NCI-H446 treated with DMSO at 0.1 percent for 48 hours (cell line): ENCODE measurements at places on chromosomes 5 and 9.
A peak's percentile ranks its signal among the peaks of the same experiment; 100 is the strongest.

- DNase-seq, result no peak
These were observed 426.7 kb upstream of the ITGA1 start for GRCh38 chr5:52360985-52361384.

- no peak for DNase-seq
These were observed 60.4 kb downstream of the RAPGEF1 start for GRCh38 chr9:131679261-131680020.

DNA sequence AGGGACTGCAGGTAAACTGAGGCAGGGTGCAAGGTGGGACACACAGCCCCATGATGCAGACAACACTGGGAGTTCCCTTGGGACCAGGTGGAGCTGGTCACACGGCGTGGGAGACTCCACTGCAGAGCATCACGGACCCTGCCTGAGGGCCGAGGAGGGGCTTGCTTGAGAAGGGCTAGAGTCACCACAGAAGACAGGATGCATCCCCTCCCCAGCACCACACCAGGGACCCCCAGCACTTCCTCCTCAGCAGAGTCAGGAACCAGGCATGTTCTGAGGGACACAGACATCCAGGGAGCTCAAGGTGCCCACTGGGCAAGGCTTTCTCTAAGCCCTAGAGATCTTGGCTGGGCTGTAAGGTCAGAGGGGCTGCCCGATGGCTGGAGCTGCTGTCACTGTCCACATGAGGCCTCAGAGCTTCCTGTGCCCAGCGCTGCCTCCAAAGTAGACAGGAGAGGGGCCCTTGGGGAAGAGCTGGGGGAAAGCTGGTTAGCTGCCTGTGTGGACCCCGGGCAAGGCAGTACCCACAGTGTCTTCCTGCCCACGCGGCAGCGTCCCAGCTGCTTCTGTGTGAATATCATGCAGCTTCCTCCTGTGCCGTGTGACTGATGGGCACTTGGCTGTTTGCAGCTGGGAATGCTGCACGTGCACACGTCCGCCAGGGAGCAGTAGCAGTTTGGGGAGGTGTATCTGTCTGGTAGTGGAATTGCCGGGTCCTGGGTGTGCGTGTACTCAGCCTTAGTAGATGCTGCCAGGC lies 176.6 kb downstream of the CACNA1B start:
- no peak for DNase-seq

DNA sequence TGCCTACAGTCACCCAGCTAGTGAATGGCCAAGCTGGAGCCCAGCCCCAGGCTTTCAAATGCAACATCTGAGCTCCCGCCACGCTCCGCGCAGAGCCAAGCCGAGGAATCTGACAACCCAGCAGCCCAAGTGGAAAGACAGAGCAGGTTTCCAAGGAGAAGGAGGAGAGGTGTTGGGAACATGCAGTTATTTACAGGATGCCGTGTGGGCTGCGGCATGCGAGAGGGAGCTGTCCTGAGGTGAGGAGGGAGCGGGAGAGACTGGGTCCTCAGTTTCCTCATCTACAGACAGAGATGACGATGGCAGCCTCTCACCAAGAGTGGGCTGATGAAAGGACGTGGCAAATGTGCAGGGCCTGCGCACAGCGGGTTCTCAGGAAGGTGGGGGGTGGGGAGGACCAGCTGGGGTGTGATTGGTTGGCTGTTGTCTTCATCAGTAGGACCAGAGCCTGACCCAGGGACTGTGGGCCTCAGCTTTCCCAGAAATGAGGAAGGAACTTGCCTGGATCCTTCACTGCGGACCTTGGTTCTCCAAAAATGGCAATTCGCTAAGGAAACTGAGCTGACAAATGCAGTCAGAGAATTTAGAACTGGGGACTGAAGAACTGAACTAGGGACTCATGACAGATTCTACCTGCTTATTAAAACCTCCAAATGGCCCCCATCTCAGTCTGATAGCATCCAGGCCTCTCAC lies 14.8 kb upstream of the CPLX2 start:
- no peak for DNase-seq

GRCh38 chr9:99605016-99605743 lies 216.5 kb upstream of the NR4A3 start:
- no peak for DNase-seq

GRCh38 chr5:55638455-55638854 lies 73.7 kb downstream of the SLC38A9 start:
- DNase-seq, result no peak

GRCh38 chr5:165305596-165305995 lies 1800.2 kb downstream of the MAT2B start:
- DNase-seq, result no peak

- no peak for DNase-seq
These were observed 135.4 kb downstream of the UGCG start for GRCh38 chr9:112032009-112032408.

- no peak for DNase-seq
These were observed 620.3 kb upstream of the WWC1 start for GRCh38 chr5:167671176-167671575.

- DNase-seq, result no peak
These were observed 169.9 kb downstream of the DAB2IP start for GRCh38 chr9:121821326-121821725.

DNA sequence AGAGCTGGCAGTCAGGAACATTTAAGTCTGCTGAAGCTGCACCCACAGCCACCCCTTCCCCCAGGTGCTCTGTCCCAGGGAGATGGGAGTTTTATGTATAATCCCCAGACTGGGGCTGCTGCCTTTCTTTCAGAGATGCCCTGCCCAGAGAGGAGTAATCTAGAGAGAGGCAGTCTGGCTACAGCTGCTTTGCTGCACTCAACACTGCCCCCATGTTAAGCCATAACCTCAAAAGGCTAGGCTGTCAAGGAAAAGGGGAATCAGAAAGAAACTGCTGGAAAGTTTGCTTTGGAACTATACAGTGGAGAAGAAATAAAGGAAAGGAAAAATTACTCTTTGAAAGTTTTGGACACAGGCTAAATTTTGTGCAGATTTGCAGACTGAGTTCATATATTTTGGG lies 127.2 kb downstream of the MACIR start:
- no peak for DNase-seq

DNA sequence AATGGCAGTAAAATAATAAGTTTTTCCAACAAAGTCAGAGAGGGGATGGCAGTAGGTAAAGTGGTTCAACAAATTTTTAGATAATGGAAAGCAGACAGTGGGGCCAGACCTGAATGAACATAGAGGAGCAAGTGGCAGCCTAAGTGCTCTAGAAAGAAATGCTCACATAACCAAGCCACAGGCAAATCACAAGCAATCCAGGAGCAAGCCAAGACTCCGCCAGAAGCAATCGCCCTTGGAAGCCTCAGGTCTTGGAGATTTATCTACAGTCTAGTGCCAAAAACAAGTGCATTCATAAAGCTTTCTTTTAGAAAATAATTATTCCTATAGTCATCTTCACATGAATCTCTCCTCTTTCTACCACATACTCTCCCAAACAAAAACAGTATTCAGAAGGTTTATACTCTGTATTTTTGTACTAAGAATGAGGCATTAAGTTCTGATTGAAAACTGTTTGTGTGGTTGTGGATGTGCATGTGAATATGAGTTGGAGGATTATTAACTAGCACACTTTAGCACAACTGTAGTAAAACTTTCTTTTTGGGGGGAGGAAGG lies 375.5 kb downstream of the CDH9 start:
- peak; percentile 56 for DNase-seq

GRCh38 chr9:2691212-2691611 lies 26.1 kb upstream of the KCNV2 start:
- no peak for DNase-seq
